ENCODE measurements at places on chromosomes 16 and 17.

GRCh38 chr17:36703860-36704266 is 102.5 kb downstream of the MRM1 start:
- peak; percentile 46 for DNase-seq

GRCh38 chr17:30379903-30380381 is 1.2 kb downstream of the CPD start:
- DNase-seq, result no peak

DNA sequence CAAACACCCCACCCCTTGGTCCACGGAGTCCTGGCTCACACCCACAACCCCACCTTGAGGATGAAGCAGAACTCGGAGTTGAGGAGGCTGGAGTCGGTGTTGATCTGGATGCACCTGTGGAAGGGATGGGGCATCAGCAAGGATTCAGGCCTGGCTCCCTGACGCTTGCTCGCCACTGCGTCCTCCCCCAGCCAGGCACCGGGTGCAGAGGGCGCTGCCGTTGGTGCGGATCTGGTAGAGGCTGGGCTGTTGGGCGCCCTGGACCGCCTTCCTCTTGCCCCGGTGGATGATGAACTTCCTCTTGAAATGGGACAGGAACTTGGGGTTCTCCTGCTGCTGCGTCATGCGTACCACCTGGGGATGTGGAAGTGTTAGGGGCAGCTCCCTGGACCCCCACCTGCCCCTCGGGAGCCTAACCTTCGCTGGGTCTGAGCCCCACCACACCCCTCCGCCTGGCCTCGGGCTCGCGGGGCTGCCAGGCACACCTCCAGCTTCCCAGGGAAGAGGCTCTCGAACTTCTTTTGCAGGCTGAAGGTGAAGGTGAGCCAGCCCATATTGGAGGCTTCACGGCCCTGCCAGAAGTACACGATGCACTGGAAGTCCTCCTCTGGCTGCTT is 12.3 kb downstream of the FLII start:
- no peak for DNase-seq

DNA sequence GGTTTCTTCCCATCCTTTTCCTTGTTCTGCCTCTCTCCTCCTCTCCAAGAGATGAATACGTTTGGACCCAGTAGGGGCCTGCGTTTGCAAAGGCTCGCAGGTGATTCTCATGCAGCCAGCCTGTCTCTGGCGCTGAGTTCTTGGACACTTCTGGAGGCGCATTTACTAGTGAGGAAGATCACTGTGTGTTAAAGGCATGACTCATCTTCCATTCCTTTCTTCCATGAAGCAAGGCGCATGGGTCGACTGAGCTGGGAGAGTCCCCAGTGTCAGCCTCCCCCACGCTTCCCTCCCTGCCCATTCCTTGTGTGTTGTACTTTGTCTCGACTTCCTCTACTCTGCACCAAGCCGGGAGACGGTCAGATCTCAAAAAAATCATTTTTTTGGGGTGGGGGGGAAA is 159.9 kb upstream of the EEF2KMT start:
- DNase-seq, result no peak

GRCh38 chr16:66489818-66490217 is 60.1 kb downstream of the TK2 start:
- no peak for DNase-seq

GRCh38 chr16:59574296-59574695 is 840.2 kb upstream of the GOT2 start:
- DNase-seq, result no peak

DNA sequence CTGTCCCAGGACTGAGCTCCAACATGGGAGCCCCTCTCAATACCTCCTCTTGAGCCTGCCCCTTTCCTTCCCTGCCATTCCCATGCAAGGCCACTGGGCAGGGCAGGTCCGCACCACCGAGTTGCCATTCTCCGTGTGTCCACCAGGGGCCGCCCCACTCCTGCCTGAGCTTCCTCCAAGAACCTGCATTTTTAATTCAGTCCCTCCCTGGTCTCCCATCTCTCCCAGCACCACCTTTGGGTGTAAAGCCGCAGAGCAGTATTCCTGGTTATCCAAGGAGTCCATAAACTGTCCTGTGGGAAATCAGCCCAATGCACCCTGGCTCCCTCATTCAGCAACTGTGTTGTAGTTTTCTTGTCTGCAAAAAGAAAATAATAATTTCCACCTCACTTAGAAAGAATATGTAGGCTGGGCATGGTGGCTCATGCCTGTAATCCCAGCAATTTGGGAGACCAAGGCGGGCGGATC is 15.9 kb upstream of the ANKRD40CL start:
- peak; percentile 81 for DNase-seq

DNA sequence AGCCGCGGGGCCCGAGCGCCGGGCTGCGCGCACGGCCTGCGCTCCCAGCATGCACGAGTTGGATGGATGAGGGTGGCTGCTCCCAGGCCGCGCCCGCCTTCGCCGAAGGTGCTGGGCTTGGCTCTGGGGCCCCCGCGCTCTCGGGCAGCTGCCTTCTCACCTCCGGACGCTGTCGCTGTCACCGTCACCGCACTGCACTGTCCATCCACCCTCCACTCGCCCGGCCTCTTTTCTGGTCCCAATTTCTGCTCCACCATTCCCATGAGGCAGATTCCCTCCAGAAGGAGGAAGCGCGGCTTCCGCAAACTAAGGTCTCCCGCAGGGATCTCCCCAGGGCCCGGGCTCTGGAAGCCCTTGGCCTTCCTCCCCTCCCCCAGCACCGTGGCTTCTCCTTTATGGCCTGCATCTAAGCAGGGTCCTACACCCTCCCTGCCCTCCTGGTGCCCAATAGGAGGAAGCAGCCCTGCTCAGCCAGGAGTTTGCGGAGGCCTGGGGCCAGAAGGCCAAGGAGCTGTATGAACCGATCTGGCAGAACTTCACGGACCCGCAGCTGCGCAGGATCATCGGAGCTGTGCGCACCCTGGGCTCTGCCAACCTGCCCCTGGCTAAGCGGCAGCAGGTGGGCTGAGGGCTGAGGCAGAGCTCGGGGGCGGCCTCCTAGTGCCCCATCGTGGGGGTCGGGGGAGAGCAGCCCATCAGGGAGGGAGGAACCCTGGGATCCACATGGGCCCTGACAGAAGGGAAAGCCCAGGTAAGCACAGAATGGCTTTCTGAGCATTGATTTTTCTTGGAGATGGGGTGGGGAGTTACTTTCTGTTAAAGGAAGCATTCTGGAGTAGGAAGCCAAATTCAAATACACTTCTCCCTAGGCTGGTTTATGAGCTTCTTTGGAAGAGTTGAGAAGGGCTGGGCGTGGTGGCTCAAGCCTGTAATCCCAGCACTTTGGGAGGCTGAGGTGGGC is 899 bp downstream of the ACE start:
- no peak for DNase-seq

DNA sequence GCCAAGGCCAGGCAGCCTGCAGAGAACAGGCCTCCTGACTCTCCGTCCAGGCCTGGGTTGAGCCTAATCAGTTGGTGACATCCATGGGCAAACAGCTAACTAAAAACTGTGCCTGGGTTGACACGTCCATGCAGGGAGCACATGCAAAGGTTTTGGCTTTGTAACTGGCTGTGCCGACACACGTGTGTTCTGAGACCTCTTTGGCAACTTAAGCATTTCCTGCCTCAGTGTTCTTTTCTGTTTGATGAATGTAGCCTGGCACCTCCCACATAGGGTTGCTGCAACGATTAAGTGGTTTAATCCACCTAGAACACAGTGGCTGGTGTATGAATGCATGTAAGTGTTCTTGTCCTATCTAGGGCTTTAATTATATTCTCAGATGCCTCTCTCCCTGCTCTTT is 3.2 kb downstream of the BCO1 start:
- DNase-seq, result no peak
